ENCODE measurements at places on chromosomes 16 and 17.

DNA sequence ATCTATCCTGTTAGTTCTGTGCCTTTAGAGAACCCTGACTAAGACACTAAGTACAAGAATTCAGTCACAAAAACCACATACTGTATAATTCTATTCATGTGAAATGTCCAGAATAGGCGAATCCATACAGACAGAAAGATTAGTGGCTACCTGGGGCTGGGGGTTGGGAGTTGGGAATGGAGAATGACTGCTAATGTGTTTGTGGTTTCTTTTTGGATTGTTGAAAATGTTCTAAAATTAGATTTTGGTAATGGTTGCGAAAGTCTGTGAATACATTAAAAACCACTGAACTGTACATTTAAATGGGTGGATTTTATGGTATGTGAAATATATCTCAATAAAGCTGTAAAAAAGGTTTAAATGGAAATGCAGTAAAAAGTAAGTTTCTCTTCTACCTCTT lies 80.4 kb upstream of the AKTIP start:
- H3K4me3 ChIP-seq, result no peak overlapping the region
- H3K4me1 ChIP-seq, result no peaks in the 10 kb centered on the region
- no peaks in the 10 kb centered on the region for H3K36me3 ChIP-seq
- H3K27me3 ChIP-seq, result no peaks in the 10 kb centered on the region
- no peak for DNase-seq

GRCh38 chr16:67040166-67040565 lies 11.2 kb downstream of the CBFB start:
- peaks cover 54% of the 10 kb centered on the region for H3K36me3 ChIP-seq
- H3K27ac ChIP-seq, result no peak overlapping the region
- H3K4me1 ChIP-seq, result no peaks in the 10 kb centered on the region
- no peaks in the 10 kb centered on the region for H3K27me3 ChIP-seq
- no peak overlapping the region for H3K4me3 ChIP-seq
- DNase-seq, result no peak

DNA sequence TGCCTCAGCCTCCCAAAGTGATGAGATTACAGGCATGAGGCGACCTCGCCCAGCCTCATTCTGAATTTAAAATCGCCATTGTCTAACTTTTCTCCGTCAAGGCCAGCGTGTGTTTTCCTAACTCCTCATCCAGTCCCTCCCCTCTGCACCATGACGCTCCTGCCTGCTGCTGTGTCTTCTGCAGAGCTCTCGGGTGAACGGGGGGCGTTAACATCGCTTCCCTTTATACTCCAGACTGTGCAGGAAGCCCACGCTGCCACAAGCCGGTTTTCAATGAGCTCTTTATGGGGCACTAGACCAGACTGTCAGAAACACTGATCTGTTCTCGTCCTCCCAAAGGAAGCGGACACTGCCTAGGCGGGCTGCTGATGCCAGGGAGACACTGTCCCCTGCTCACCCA lies 13.2 kb downstream of the AANAT start:
- peak overlapping the region; percentile 42 for H3K27ac ChIP-seq
- H3K4me3 ChIP-seq, result no peak overlapping the region
- H3K4me1 ChIP-seq, result peaks cover 4% of the 10 kb centered on the region

DNA sequence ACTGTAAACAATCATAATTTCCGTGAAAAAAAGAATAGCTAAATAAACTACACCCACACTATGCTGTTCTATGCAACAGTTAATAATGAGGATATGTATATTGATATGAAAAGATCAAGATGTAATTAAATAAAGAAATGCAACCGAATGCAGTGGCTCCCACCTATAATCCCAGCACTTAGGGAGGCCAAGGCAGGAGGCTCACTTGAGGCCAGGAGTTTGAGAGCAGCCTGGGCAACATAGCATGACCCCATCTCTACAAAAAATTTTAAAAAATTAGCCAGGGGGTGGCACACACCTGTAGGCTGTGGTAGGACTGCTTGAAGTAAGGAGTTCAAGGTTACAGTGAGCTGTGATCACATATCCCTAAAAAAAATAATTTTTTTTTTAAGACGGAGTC lies 14.9 kb downstream of the CENPV start:
- H3K27ac ChIP-seq, result no peak overlapping the region
- H3K36me3 ChIP-seq, result no peaks in the 10 kb centered on the region
- H3K27me3 ChIP-seq, result no peaks in the 10 kb centered on the region

DNA sequence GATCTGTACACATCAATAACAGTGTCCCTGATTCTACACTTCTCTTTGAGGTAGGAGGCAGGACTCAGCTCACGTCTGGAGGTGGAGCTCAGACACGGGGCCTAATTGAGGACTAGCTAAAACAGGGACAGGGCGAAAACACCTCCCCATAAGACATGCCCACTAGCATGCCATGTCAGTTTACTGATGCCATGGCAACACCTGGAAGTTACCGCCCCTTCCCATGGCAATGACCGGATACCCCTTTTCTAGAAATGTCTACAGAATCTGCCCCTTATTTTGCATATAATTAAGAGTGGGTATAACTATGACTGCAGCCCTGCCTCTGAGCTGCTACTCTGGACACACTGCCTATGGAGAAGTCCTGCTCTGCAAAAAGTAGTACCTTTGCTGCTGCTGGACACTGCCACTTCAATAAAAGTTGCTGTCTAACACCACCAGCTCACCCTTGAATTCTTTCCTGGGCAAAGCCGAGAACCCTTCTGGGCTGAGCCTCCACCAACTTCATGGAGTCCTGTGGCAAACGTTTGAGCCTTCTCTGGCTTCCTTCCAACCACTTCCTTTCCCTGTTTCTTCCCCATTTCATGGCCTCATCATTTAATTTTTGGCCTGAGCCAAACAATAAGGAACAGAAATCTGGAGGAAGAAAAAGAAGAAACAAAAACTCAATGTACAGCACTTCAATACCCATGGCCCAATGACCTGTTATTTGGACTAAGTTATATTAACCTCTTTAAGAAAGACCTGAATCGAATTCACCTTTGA lies 21.0 kb downstream of the PHB1 start:
- no peak for DNase-seq
- peaks cover 23% of the 10 kb centered on the region for H3K4me1 ChIP-seq

DNA sequence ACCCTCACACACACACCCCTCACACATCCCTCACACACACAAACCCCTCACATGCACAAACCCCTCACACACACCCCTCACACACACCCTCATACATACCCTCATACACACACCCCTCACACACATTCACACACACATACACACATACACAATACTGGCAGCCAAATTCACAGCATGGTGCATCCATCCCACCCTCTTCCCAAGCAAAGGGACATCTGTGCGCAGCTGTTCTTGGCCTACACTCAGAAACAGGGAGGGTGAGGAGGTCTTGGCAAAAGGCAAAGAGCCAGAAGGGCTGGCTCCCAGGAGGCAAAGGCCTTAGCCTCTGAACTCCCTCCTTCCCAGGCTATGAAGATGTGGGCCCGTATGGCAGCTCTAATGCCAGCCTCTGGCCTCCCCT lies 23.4 kb downstream of the C17orf67 start:
- no peaks in the 10 kb centered on the region for H3K36me3 ChIP-seq
- DNase-seq, result no peak
- H3K4me3 ChIP-seq, result no peak overlapping the region
- H3K4me1 ChIP-seq, result peaks cover 45% of the 10 kb centered on the region
- H3K27me3 ChIP-seq, result no peaks in the 10 kb centered on the region
- no peak overlapping the region for H3K27ac ChIP-seq

- no peak for DNase-seq
- no peak overlapping the region for H3K27ac ChIP-seq
- no peak overlapping the region for H3K4me3 ChIP-seq
- no peaks in the 10 kb centered on the region for H3K27me3 ChIP-seq
- H3K36me3 ChIP-seq, result no peaks in the 10 kb centered on the region
- H3K4me1 ChIP-seq, result no peaks in the 10 kb centered on the region
Observed at GRCh38 chr17:6352016-6352415, 82.9 kb downstream of the AIPL1 start.

- H3K27me3 ChIP-seq, result no peaks in the 10 kb centered on the region
- H3K4me3 ChIP-seq, result no peak overlapping the region
- no peak overlapping the region for H3K27ac ChIP-seq
- DNase-seq, result no peak
- peaks cover 99% of the 10 kb centered on the region for H3K36me3 ChIP-seq
Observed at GRCh38 chr16:88602091-88602490, 31.9 kb downstream of the ZC3H18 start.

GRCh38 chr16:84095466-84095865 lies 21.3 kb downstream of the MBTPS1 start:
- H3K4me3 ChIP-seq, result no peak overlapping the region
- H3K27me3 ChIP-seq, result no peaks in the 10 kb centered on the region
- DNase-seq, result no peak
- peaks cover 91% of the 10 kb centered on the region for H3K36me3 ChIP-seq
- no peaks in the 10 kb centered on the region for H3K4me1 ChIP-seq
- H3K27ac ChIP-seq, result no peak overlapping the region

DNA sequence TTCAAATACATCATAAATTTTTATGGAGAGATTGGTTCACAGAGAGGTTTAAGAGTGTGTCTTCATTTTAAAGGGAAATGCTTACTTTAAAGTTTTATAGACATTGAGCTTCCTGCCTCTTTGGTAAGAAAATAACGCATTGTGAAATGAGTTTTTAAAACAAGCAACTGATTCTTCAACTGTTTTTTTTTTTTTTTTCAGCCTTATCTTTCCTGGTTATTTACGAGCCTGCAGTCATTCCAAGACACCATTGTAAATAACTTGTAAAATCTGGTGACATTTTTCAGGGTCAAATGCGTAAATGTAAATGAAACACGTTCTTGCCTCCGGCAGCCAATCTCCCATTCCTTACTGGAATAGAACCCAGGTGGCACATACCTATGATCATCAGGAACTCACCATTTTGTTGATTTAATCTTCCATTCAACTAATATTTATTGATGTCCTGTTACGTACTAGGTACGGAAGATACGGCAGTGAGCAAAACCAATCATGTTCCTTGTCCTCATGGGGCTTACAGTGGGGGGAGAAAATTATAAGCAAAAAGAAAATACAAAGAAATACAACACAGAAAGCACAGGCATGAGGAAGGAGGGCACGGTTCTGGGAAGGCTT lies 33.2 kb upstream of the CDYL2 start:
- no peaks in the 10 kb centered on the region for H3K4me1 ChIP-seq
- no peak overlapping the region for H3K4me3 ChIP-seq
- no peaks in the 10 kb centered on the region for H3K36me3 ChIP-seq

GRCh38 chr16:28931801-28932225 lies at the start of gene CD19:
TSS of gene CD19 (plus strand) at chr16:28931971. CDS start at chr16:28932001, 30 bp downstream.
- no peak within 1 kb of the TSS for H3K4me3 ChIP-seq
- DNase-seq, result no peak
- H3K4me1 ChIP-seq, result peaks cover 11% of the 10 kb centered on the region
- H3K27ac ChIP-seq, result no peak within 1 kb of the TSS
- no peaks in the 10 kb centered on the region for H3K27me3 ChIP-seq

GRCh38 chr16:2244926-2245795 lies 6.2 kb downstream of the ECI1 start:
- no peak for DNase-seq
- H3K4me1 ChIP-seq, result peaks cover 1% of the 10 kb centered on the region
- peaks cover 85% of the 10 kb centered on the region for H3K36me3 ChIP-seq
- no peak overlapping the region for H3K4me3 ChIP-seq
- no peak overlapping the region for H3K27ac ChIP-seq

GRCh38 chr16:74677868-74678267 lies 11.2 kb upstream of the RFWD3 start:
- no peak for DNase-seq
- H3K4me1 ChIP-seq, result no peaks in the 10 kb centered on the region
- H3K4me3 ChIP-seq, result no peak overlapping the region
- H3K36me3 ChIP-seq, result peaks cover 5% of the 10 kb centered on the region
- no peaks in the 10 kb centered on the region for H3K27me3 ChIP-seq

GRCh38 chr17:321386-321941 lies 31.1 kb downstream of the RPH3AL start:
- no peak overlapping the region for H3K4me3 ChIP-seq
- DNase-seq, result no peak
- H3K36me3 ChIP-seq, result no peaks in the 10 kb centered on the region
- H3K4me1 ChIP-seq, result no peaks in the 10 kb centered on the region

GRCh38 chr17:4786516-4786915 lies 352 bp upstream of the VMO1 start:
- no peak for DNase-seq
- peak overlapping the region; percentile 44 for H3K4me3 ChIP-seq
- no peaks in the 10 kb centered on the region for H3K27me3 ChIP-seq
- peak overlapping the region; percentile 7 for H3K27ac ChIP-seq

GRCh38 chr16:10907757-10908045 lies 30.7 kb downstream of the CIITA start:
- H3K4me3 ChIP-seq, result no peak overlapping the region
- peaks cover 45% of the 10 kb centered on the region for H3K36me3 ChIP-seq
- H3K27me3 ChIP-seq, result no peaks in the 10 kb centered on the region
- H3K27ac ChIP-seq, result no peak overlapping the region
- no peak for DNase-seq

GRCh38 chr17:61410141-61411010 lies 10.7 kb downstream of the TBX2 start:
- peaks cover 28% of the 10 kb centered on the region for H3K4me1 ChIP-seq
- peak overlapping the region; percentile 88 for H3K27ac ChIP-seq
- peaks cover 4% of the 10 kb centered on the region for H3K36me3 ChIP-seq
- H3K27me3 ChIP-seq, result no peaks in the 10 kb centered on the region
- H3K4me3 ChIP-seq, result peak overlapping the region; percentile 63
- DNase-seq, result no peak

Data from esophagus squamous epithelium (tissue), 5 donors.